ENCODE measurements at places on chromosomes 6 and 20.

DNA sequence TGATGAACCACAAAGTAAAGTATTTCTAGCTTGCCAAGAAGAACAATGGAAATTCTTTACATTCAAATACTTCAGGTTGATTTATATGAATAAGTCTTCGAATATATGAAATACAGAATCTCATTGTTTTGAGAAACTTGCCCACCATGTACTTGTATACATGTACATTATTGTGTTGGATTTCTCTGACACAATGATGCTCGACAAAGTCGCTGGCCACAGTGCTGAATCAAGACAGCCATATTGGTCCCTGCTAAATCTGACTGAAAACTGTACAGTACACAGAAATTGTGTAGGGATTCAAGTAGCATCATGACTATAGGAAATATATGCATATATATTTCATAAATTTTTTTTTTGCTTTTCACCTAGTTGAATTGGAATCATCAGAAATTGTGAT lies 13.1 kb upstream of the LIN28B start:
- DNase-seq = no peak

GRCh38 chr20:57458400-57459160 lies 66.4 kb downstream of the CTCFL start:
- DNase-seq = no peak

- no peak for DNase-seq
Measured at GRCh38 chr6:47135772-47136171, 93.6 kb upstream of the ADGRF1 start.

GRCh38 chr6:115899730-115900282 lies 160.9 kb downstream of the FRK start:
- no peak for DNase-seq

- DNase-seq = no peak
Measured at GRCh38 chr6:87333033-87333432, 4.0 kb upstream of the GJB7 start.

- DNase-seq = no peak
Measured at GRCh38 chr20:62666736-62667529, 24.6 kb downstream of the SLCO4A1 start.

DNA sequence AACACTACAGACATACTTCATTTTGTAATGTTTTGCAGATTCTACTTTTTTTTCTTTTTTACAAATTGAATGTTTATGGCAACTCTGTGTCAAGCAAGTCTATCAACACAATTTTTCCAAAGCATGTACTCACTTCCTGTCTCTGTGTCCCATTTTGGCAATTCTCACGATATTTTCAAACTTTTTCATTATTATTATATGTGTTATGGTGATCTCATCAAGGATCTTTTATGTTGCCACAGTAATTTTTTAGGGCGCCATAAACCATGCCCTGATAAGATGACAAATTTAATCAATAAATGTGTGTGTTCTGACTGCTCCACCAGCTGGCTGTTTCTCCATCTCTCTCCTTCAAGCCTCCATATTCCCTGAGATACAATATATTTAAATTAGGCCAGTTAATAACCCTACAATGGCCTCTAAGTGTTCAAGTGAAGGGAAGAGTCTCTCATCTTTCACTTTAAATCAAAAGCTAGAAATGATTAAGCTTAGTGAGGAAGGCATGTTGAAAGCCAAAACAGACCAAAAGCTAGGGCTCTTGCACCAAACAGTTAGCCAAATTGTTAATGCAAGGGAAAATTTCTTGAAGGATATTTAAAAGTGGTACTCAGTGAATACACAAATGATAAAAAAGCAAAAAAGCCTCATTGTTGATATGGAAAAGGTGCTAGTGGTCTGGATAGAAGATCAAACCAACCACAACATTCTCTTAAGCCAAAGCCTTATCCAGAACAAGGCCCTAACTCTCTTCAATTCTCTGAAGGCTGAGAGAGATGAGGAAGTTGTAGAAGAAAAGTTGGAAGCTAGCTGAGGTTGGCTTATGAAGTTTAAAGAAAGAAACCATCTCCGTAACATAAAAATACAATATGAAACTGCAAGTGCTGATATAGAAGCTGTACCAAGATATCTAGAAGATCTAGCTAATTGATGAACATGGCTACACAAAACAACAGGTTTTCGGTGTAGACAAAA lies 194.4 kb upstream of the TAB2 start:
- no peak for DNase-seq

GRCh38 chr6:13113981-13114593 lies 214.2 kb downstream of the TBC1D7 start:
- no peak for DNase-seq

- no peak for DNase-seq
Measured at GRCh38 chr6:110512991-110513390, 36.6 kb upstream of the SLC22A16 start.

GRCh38 chr6:52362443-52363227 lies 684 bp downstream of the PAQR8 start:
- peak; percentile 40 for DNase-seq

DNA sequence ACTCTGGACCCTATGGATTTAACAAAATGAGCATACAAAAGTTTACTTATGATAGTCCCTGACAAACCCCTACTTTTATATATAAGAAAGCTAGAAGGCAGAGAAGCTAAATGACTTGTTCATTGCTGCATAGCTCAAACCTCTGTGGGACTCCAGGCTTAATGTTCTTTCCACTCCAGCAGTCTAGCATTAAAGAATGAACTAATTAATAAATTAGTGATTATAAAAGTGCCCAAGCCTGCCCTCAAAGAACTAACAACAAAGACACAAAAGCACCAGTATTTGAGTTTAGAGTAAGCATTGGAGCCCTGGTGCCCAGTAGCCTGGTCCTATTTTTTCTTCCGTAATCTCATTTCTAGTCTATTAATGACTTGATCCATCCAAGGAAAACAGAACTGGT lies 59.9 kb downstream of the LAMA4 start:
- no peak for DNase-seq

DNA sequence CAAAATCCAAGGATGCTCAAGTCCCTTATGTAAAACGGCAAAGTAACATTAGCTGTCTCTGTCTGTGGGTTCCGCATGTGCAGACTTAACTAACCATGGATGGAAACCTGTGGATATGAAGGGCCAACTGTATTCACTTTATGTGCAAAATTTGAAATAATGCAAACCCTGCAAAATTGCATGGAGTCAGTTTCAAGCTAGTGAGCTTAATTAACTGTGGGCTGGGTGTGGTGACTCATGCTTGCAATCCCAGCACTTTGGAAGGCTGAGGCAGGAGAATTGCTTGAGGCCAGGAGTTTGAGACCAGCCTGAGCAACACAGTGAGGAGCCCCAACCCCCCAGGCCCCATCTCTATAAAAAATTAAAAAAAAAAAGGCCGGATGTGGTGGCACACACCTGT lies 81.4 kb downstream of the ANKS1A start:
- DNase-seq = no peak

- no peak for DNase-seq
Measured at GRCh38 chr6:35181308-35181932, 32.3 kb upstream of the SCUBE3 start.

GRCh38 chr6:147503587-147503986 lies 4.9 kb upstream of the SAMD5 start:
- DNase-seq = peak; percentile 15

- DNase-seq = no peak
Measured at GRCh38 chr6:89098461-89098860, 17.9 kb downstream of the PNRC1 start.

GRCh38 chr6:116438590-116439448 lies 22.4 kb upstream of the CALHM6 start:
- no peak for DNase-seq

GRCh38 chr6:129921169-129921817 lies 60.2 kb upstream of the TMEM244 start:
- DNase-seq = no peak

GRCh38 chr6:40930555-40930954 lies 108.5 kb downstream of the UNC5CL start:
- DNase-seq = no peak

- DNase-seq = no peak
Measured at GRCh38 chr6:38234934-38235682, 404.6 kb downstream of the BTBD9 start.

DNA sequence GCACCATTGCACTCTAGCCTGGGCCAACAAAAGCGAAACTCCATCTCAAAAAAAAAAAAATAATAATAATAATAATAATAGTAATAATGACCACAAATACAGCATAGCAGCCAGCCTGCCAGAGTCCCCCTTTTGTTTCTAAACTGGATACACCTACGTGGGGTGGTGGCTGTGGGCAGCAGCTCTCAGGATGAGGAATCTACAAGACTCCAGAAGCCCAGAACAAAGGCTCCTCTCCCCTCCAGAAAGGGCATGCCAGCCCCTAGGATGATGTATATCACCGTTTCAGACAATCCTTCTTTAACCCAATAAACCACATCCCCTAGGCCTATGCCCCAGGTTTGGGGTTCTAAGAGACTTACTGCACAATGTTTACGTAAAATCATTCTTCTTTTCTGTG lies 155.9 kb downstream of the QRSL1 start:
- no peak for DNase-seq

- DNase-seq = no peak
Measured at GRCh38 chr6:116190550-116190949, 63.3 kb downstream of the TSPYL4 start.

DNA sequence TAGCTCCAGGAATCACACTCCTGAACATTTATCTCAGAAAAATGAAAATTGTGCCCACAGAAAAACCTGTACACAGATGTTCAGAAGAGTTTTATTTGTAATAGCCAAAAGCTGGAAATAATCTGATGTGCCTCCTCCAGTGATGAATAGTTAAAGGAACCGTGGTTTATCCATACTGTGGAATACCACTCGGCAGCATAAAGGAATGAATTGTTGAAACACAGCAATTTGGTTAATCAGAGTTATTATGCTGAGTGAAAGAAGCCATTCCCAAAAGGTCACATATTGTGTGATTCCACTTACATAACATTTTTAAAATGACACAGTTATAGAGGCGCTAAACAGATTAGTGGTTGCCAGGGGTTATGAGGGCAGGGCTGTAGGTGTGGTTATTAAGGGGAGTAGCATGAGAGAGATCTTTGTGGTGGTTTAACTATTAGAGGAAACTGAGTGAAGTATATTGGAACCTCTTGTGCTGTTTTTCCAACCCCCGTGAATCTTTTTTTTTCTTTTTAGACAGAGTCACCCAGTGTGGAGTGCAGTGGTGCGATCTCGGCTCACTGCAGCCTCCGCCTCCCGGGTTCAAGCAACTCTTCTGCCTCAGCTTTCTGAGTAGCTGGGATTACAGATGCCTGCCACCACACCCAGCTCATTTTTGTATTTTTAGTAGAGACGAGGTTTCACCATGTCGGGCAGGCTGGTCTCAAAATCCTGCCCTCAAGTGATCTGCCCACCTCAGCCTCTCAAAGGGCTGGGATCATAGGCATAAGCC lies 26.2 kb downstream of the PSMF1 start:
- no peak for DNase-seq

DNA sequence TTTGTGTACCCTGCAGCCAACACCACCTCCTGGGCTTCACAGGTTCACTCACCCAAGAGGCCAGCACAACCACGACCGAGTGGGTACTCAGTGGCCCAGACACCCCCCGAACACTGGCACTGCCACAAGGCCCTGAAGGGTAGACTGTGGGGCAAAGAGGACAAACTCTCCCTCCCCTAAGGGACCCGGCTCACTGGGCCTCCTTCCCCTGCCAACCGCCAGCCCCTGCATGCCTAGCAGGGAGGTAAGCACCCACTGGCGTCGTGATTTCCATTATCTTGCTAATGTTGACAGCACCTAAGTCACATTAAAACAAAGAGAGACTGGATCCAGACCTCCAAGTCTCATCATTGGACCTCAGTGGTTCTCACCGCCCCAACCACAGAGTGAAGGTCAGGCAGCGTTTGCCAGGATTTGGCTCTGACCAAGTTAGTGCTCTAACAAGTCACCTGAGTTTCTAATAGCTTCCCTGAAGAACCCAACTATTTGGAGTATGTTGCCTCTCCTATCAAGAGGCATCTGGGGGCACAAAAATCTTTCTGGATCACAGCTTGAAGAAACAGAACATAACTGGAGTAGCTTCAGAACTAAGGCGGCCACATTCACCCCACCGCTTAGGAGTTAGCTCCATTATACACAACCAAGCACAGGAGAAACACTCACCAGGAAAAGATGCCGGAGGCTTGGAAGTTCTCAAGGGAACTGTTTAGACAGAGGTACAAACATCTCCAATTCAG lies 14.0 kb upstream of the APMAP start:
- DNase-seq = no peak

GRCh38 chr20:57323034-57323433 lies 6.6 kb upstream of the SPO11 start:
- peak; percentile 90 for DNase-seq

DNA sequence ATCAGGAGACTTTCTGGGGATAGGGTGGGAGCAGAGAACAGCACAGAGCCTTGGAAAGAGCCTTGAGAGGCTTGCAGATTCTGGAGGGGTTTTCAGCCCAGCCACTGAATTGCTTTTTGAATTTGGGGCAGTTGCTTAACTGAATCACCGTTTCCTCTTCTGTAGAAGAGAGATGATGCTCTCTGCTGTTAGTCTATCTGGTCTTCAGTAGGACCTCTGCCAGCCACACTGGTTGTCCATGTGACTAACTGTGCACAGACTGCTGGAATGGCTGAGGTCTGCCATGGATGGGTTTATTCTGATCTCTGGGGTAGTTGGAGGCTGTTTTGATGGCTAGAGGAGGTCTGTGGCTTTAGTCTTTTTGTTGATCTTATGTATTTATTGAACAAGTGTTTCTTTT lies 21.4 kb upstream of the PRDM1 start:
- no peak for DNase-seq

GRCh38 chr20:49563015-49563980 lies 4.6 kb downstream of the PTGIS start:
- no peak for DNase-seq

GRCh38 chr6:38937839-38938613 lies 110.6 kb upstream of the GLP1R start:
- DNase-seq = no peak

DNA sequence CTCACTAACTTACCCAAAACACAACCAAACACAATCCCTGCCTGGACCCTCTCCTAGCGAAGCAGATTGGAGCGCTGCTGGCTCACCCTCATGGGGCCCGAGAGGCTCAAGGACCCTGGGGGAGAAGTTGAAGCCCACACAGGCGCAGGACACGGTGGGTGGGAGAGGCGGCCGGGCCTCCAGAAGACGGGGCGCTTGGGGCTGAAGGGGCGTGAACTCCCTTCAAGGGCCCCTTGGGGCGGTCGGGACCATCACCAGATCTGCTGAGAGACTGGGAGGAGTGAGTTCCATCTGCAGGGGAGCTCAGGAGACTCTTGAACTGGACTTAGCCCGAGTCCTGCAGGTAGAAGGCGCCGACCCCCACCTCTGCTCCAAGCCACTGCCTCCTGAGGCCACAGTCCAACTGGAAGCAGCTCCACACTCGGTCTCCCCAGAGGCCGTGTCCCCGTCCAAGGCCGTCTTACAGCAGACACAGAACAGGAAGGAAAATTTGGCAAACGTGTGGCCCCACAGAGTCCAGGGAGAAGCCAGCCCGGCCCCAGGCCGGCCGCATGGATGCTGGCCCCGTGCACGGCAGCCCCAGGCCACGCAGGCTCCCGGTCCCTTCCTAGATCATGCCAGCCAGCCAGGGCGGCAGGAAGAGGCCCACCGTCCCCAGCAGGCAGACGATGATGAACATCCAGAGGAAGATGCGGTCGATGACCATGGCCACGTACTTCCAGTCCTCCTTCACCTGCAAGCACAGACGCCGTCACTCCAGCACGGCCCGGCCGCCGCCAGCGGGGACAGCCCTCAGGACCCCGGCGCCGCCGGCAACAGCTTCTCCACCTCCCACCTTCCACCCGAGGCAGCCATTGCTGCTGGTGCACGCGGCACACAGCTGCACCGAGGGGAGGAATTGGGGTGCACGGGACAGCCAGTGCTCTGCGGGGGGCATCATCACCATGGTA lies 14.7 kb downstream of the CHRNA4 start:
- no peak for DNase-seq
